ENCODE measurements at places on chromosomes 12 and 14.

GRCh38 chr14:72793156-72793939, 100.6 kb downstream of the DPF3 start:
- DNase-seq: no peak

DNA sequence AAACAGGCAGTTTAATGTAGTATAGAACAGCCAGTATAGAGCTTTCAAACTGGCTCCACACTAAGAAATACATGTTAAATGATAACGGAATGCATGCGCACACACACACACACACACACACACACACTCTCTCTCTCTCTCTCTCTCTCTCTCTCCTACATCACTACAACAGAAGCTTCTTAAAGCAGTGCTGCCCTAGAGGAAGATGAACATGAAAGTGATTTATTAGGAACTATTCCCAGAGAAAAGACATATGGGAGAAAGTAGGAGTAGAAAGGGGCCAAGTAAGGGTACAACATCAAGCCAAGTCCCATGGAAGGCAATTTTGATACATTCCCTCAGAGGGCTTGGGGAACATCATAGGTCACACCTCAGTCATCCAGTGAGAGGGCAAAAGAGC, 16.4 kb upstream of the DHRS4 start:
- no peak for DNase-seq

DNA sequence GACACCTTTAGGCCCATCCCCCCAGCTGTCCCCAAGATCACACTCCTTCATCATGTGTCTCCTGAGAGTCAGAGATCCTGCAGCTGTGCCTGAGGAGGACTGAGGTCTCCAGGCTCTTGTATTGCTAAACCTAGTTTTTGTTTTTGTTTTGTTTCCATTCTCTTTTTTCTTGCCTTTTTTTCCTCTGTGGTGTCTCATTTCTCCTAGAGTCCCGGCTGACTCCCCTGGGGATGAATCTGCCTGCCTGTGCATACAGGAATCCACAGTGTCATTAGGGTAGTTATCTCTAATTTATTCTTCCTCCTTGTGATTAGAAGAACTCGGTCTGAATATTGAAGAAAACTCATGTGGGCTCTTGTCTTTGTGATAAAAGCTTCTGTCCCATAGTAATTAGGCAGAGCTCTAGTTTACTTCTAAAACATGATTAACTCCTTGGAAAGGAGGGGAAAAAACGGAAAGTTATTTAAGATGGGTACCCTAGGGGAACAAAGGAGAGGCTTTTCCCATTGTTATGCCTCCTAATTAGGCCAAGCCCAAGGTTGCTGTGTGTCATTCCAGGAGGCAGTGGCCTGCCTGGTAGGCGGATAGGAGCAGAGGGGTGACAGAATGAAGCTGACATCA, 343.2 kb downstream of the ZFP36L1 start:
- no peak for DNase-seq

GRCh38 chr14:61116369-61116768, 135.3 kb downstream of the SLC38A6 start:
- no peak for DNase-seq

GRCh38 chr12:5345534-5345933, 86.4 kb upstream of the NTF3 start:
- no peak for DNase-seq

DNA sequence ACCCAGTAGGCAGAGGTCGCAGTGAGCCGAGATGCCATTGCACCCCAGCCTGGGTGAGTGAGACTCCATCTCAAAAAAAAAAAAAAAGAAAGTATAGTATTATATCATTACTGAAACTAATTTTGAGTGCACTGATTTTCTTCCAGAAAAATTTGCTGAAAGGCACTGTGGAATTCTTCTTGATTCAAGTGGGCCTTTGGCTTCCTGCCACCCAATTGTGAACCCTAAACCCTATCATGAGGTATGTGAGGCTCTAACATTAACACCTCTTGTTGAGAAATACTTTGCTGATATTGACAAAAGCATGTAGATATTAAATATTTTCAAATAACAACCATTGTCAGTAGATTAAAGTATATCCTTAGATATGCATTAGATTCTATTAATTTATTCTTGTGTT, 211.2 kb downstream of the LRRK2 start:
- DNase-seq: no peak

GRCh38 chr12:4030929-4031702, 157.9 kb upstream of the PARP11 start:
- DNase-seq: peak; percentile 98

DNA sequence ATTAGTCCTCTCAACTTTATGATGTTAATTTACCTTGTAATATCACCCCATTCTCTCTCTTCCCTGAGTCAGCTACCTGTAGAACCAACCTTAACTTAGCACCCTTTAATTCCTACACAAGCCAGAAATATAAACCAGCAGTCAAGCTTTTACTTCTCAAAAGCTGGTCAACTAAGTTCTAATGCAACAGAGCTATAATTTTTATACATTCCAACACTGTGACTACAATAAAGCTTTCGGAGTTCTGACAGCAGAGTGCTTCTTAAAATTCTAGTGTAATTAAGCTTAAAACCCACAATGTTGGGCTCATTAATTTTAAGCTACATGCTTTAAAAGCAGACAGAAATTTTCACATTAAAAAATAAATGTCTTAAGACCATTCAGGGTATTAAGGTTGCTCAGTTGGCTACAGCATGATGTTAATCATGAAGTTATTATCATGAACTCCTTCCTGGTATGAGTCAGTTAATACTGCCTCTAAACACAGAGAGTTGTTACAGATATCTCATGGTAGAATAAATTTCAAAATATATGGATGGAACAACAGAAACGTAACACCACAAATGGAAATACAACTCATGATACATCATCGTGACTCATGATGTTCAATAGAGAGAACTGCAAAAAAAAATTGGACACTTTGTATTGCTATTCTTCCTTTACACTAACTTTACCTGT, 126.7 kb downstream of the EPS8 start:
- DNase-seq: peak; percentile 91

Data from foreskin keratinocyte (primary cell).